IPS DF 19.7 (cell line): ENCODE measurements at places on chromosomes 2 and 18.

DNA sequence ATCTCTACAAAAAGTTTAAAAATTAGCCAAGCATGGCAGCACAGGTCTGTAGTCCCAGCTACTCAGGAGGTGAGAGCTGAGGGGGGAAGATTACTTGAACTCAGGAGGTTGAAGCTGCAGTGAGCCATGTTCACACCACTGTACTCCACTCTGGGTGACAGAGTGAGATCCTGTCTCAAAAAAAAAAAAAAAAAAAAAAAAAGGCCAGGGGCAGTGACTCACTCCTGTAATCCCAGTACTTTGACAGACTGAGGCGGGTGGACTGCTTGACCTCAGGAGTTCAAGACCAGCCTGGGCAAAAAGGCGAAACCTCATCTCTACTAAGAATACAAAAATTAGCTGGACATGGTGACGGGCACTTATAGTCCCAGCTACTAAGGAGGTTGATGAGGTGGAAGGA, 37.0 kb downstream of the PUM2 start:
- no peak for DNase-seq

GRCh38 chr2:70212298-70212932, 21.6 kb upstream of the C2orf42 start:
- DNase-seq: no peak

DNA sequence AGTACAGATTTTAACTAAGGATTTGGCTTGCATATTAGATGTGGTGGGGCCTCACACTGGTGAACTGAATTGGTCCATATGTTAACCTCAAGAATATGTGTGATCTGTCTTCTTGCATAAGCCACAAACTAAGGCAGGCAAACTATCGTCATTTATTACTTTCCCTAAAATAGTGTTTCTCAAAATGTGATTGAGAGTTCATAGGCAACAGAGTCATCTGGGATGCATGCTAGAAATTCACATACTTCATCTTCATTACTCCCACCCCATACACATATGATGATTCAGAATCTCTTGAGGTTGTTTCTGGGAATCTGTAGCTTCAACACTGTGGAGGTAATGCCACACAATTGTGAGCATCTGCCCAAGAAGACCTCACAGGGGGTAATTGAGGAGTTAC, 822.8 kb upstream of the CDH2 start:
- DNase-seq: no peak

- DNase-seq: no peak
Measured at GRCh38 chr18:74261053-74261713, 30.6 kb downstream of the CYB5A start.

DNA sequence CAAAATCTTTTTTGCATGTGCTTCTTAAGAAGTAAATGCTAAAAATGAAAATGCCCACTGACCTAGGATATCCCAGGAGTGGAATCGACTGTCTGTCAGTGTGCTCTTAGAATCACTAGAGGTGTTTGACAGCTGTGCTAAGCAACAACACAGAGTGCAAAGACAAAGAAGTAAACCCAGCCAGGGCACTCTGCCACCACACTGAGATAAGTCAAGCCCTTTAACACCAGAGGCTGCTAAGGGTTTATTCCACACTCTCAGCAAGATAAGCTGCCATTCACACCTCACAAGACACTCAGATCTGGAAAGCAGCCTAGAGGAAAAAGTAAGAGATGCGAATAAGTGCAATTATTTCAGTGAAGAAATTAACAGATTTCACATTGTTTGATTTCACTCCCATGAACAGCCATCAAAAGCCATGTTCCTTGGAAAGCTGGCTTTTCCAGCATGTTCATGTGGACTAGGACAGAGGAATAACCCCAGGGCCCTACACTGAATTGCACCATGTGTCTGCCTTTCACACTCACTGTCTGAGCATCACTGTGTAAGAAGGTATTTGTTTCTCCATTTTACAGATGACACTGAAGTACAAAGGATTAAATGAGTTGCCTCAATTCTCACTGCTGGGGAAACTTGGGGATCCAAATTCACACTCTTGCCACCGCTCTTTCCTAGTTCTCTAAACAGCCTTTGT, 6.0 kb upstream of the BMP10 start:
- no peak for DNase-seq

DNA sequence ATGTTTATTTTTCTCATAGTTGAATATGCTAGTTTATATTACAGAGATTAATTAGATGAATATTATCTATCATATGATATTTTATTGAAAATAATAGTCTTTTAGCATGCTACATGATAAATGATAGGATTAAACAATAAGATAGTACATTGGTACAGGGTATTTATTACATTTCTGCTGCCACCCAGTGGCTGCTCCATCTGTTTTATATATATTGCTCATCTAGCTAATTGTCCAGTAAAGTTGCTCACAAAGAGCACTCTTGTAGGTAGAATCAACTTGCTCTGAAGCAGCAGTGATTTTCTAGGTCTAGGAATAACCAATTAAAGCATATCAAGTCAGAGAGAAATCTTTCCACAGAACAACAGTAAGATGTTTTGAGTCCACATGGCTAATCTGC, 183.3 kb downstream of the ASXL3 start:
- DNase-seq: no peak

DNA sequence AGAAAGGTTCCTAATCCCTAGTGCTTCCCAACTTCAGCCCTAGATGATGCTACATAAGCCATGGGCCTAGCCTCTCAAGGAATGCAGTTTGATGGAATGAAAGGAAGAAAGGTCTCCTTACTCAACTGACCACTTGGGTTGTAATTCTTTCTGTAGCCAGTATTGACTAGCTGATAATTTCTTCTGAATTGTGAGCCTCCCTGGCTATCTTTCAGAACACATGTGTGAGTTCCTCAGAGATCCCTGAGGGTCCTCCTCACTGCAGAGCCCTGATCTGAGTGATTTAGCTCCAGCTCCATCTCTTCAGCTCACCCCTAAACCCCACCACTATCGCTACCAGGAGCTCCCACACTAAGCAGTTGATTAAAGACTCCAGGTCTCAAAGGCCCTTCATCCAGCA, 31.5 kb downstream of the CFAP210 start:
- DNase-seq: no peak

DNA sequence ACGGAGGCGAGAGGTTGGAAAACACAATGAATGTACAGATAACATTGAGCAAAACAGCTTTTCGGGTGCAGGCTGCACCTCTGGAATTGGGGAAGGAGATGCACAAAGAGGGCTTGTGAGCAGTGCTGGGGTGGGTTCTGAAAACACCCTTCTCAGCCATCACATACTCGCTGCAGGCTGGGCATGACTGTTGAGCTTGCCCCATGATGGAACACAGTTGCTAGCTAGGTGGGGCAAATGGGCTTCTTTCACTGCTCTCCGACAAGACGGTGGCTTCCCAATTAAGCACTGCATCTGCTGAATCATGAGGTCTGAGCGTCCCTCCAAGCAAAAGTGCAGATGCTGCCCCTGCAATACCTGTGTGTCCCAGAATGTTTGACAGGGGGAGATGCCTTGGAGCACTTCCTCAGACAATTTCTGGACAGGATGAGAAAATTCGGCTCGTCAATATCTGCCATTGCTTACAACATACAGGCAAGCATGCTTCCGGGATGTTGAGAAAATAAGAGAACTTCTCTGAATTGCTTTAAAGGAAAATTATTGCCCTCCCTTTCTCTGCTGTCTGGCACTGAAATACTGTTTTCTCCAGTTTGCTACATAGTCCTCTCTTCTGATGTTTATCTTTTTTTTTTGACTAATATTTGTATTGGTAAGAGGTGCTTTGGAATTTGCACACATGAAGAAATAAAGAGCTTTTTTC, 77.3 kb upstream of the SH3BP4 start:
- DNase-seq: no peak

DNA sequence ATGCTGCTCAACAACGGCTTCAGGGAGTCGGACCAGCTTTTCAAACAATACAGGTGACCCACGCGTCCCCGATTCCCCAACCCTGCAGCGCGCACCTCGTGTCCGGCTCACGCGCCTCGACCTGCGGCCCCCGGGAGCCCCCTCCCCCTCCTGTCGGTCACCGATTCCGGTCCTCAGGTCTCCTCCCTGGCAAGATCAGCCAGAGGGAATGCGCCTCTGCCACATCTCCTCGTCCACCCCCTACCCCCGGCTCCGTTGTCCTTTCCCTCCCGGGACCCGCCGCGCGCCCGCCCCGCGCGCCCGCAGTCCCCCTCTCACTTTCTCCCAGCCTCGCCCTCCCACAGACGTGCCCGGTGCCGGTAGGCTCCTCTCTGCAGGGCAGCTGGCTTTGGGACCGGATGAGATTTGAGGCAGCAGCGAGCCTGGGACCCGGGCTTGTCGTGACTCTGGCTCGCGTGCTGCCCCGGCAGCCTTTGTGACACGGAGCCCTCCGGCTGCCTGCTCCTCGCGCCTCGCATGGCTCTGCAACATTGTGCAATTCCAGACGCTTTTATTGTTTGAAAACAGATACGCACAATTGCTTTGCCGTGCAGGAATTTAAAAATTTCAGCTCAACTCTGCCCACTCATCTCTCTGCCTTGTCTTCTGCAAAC, 558 bp downstream of the TTC39C start:
- DNase-seq: no peak
